ENCODE measurements at places on chromosomes 6 and 20. TPM values are rescaled to one million over a fixed set of nuclear protein-coding genes. Genes with fewer than 3 reads are reported as not detected.
A peak's percentile ranks its signal among the peaks of the same experiment; 100 is the strongest.

GRCh38 chr6:40373267-40373666 lies 213.9 kb downstream of the LRFN2 start:
- no peaks in the 10 kb centered on the region for H3K4me1 ChIP-seq
- DNase-seq, result no peak
- no peaks in the 10 kb centered on the region for H3K36me3 ChIP-seq

DNA sequence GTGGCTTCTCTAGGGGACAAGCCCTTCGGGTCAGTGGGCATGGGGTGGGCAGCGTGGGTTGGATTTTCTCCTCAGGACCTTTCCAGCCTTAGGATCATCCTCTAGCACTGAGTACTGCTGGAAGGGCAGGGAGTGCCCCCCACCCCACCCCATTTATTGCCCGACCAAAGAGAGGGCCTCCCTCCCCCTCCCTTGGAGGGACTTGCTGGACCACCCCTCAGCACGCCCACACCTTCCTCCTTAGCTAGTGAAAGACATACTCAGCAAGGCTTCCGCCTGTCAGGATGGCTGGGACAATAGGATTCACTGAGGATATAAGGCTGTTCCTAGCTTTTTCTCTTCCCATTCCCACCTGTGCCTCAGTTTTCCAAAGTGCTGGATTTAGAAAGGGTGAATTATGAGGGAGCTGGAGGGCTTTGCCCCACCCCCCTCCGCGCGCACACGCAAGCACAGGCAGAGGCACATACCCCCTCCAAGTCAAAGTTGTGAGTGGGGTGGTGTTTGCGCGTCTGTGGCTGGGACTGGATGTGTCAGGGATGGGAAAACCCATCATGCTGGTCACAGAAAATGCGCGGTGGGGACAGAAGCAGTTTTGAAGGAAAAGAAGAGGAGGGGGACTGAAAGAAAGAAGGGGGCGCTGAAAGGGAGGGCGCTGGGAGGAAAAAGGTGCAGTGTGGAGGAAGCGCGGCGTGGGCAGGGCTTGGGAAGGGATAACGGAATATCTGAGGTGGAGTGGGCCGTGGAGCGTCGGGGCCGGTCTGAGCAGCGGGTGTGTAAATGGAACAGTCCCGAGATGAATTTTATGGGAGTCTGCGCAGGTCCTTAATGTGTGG lies 693 bp upstream of the SLC29A1 start:
- DNase-seq, result no peak
- no peaks in the 10 kb centered on the region for H3K27me3 ChIP-seq
- no peak overlapping the region for H3K27ac ChIP-seq
- H3K36me3 ChIP-seq, result no peaks in the 10 kb centered on the region
- H3K4me3 ChIP-seq, result no peak overlapping the region

- H3K4me1 ChIP-seq, result peaks cover 14% of the 10 kb centered on the region
- peak within 1 kb of the TSS; percentile 66 for H3K4me3 ChIP-seq
- no peaks in the 10 kb centered on the region for H3K36me3 ChIP-seq
- DNase-seq, result peak; percentile 86
- H3K27ac ChIP-seq, result peak within 1 kb of the TSS; percentile 92
Measured at GRCh38 chr20:3204124-3204794, at the start of gene DDRGK1. Gene DDRGK1 (minus strand): TSS chr20:3204682. CDS start chr20:3204627, 55 bp downstream.

GRCh38 chr20:47817573-47817972 lies 32.3 kb upstream of the SULF2 start:
- no peak overlapping the region for H3K4me3 ChIP-seq
- no peak overlapping the region for H3K27ac ChIP-seq
- no peaks in the 10 kb centered on the region for H3K36me3 ChIP-seq
- no peaks in the 10 kb centered on the region for H3K4me1 ChIP-seq
- DNase-seq, result no peak

- H3K27ac ChIP-seq, result no peak overlapping the region
- H3K36me3 ChIP-seq, result peaks cover 34% of the 10 kb centered on the region
- no peaks in the 10 kb centered on the region for H3K27me3 ChIP-seq
- DNase-seq, result no peak
- H3K4me1 ChIP-seq, result no peaks in the 10 kb centered on the region
Measured at GRCh38 chr6:132461958-132462357, 51.0 kb downstream of the STX7 start.

- H3K36me3 ChIP-seq, result no peaks in the 10 kb centered on the region
- no peak overlapping the region for H3K4me3 ChIP-seq
- no peaks in the 10 kb centered on the region for H3K27me3 ChIP-seq
- DNase-seq, result peak; percentile 45
Measured at GRCh38 chr6:149334682-149335160, 17.2 kb downstream of the TAB2 start.

- no peak overlapping the region for H3K27ac ChIP-seq
- DNase-seq, result peak; percentile 30
- H3K4me1 ChIP-seq, result no peaks in the 10 kb centered on the region
- H3K27me3 ChIP-seq, result no peaks in the 10 kb centered on the region
- no peaks in the 10 kb centered on the region for H3K36me3 ChIP-seq
Measured at GRCh38 chr6:45728674-45729073, 287.0 kb downstream of the CLIC5 start.

- no peaks in the 10 kb centered on the region for H3K27me3 ChIP-seq
- H3K27ac ChIP-seq, result no peak overlapping the region
- H3K4me1 ChIP-seq, result peaks cover 3% of the 10 kb centered on the region
- DNase-seq, result peak; percentile 63
Measured at GRCh38 chr6:118659513-118660217, 8.3 kb upstream of the CEP85L start.

- H3K27me3 ChIP-seq, result no peaks in the 10 kb centered on the region
- no peak for DNase-seq
- H3K4me3 ChIP-seq, result no peak overlapping the region
- H3K27ac ChIP-seq, result no peak overlapping the region
Measured at GRCh38 chr6:63263444-63263843, 52.2 kb downstream of the FKBP1C start.

DNA sequence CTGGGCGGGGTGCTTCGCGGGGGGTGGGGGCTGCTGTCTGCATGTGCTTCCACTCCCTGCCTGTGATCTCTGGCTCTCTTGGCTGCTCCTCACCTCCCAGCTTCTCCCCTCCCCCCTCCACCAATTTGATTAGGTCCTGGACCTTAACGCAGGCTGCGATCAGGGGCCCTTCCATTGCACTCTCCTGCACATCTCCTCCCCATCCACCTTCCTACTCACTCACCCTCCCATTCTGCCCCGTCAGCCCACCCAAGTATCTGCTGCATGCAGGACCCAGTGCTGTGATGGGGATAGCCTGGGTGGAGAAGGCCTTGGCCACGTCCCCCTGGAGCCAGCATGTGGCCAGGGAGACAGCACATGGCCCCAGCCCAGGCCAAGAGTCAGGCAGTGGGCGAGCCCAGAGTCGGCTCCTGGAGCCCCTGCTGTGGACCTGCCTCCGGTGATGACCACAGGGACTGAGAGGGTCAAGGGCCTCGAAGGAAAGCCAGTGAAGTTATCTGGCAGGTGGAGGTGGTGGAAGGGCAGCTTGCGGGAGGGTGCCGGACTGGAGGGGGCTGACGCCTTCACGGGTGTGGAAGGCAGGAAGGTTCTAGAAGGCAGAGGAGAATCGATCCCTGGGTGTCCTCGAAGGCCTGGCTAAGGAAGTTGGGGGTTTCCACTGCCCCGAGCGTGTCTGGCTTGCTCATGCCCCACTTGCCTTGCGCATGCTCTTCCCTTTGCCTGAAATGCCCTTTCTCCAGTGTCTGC lies 40.7 kb downstream of the SRC start:
- no peaks in the 10 kb centered on the region for H3K27me3 ChIP-seq
- no peak overlapping the region for H3K4me3 ChIP-seq
- H3K36me3 ChIP-seq, result peaks cover 24% of the 10 kb centered on the region
- peaks cover 15% of the 10 kb centered on the region for H3K4me1 ChIP-seq
- no peak for DNase-seq

GRCh38 chr6:23199541-23199940 lies 630.2 kb downstream of the HDGFL1 start:
- H3K27ac ChIP-seq, result no peak overlapping the region
- no peaks in the 10 kb centered on the region for H3K36me3 ChIP-seq
- H3K27me3 ChIP-seq, result no peaks in the 10 kb centered on the region

GRCh38 chr6:142631517-142632385 lies 313.2 kb downstream of the HIVEP2 start:
- no peak for DNase-seq
- H3K27me3 ChIP-seq, result no peaks in the 10 kb centered on the region
- no peak overlapping the region for H3K27ac ChIP-seq
- no peaks in the 10 kb centered on the region for H3K4me1 ChIP-seq
- H3K4me3 ChIP-seq, result no peak overlapping the region
- H3K36me3 ChIP-seq, result no peaks in the 10 kb centered on the region

- no peak overlapping the region for H3K4me3 ChIP-seq
- no peaks in the 10 kb centered on the region for H3K36me3 ChIP-seq
- no peak overlapping the region for H3K27ac ChIP-seq
- H3K27me3 ChIP-seq, result no peaks in the 10 kb centered on the region
- H3K4me1 ChIP-seq, result no peaks in the 10 kb centered on the region
- DNase-seq, result no peak
Measured at GRCh38 chr6:103273048-103273447, 1586.7 kb downstream of the HACE1 start.

- DNase-seq, result no peak
- H3K36me3 ChIP-seq, result no peaks in the 10 kb centered on the region
- H3K27ac ChIP-seq, result no peak overlapping the region
- no peak overlapping the region for H3K4me3 ChIP-seq
Measured at GRCh38 chr6:44598679-44599078, 211.2 kb downstream of the CDC5L start.

- H3K27ac ChIP-seq, result no peak overlapping the region
- H3K36me3 ChIP-seq, result no peaks in the 10 kb centered on the region
- H3K4me1 ChIP-seq, result no peaks in the 10 kb centered on the region
- H3K27me3 ChIP-seq, result no peaks in the 10 kb centered on the region
- H3K4me3 ChIP-seq, result no peak overlapping the region
Measured at GRCh38 chr20:22810030-22810429, 225.1 kb upstream of the SSTR4 start.

- H3K4me1 ChIP-seq, result no peaks in the 10 kb centered on the region
- H3K4me3 ChIP-seq, result no peak overlapping the region
- H3K27me3 ChIP-seq, result no peaks in the 10 kb centered on the region
- H3K27ac ChIP-seq, result no peak overlapping the region
- no peak for DNase-seq
- H3K36me3 ChIP-seq, result no peaks in the 10 kb centered on the region
Measured at GRCh38 chr6:24882835-24883555, 52.8 kb downstream of the RIPOR2 start.

DNA sequence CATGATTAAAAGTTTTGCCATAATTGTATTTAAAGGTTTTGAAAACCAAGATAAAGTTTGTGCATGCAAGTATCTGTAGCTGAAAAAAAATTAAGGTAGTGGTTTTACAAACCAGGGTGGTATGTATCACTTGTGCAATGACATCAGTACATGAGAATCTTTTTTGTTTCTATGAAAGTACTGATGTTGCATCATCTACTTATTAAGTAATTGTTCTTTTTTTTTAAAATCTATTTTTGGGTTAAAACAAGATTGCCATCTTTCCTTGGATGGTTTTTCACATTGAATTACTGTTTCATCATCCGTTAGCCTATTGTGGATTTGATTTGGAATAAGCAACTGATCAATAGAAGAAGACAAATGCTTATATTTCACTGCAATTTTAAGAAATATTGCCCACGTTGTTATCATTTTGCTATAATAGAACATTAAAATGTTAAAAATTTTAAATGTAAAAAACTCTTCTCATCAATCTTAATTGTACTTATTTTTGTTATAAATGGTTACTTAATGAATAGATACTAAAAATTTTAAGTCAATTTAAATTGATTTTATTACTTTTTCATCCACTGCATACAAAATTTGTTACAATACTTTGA lies 39.8 kb upstream of the TAGAP start:
- H3K4me3 ChIP-seq, result no peak overlapping the region
- H3K27ac ChIP-seq, result no peak overlapping the region
- H3K4me1 ChIP-seq, result no peaks in the 10 kb centered on the region

DNA sequence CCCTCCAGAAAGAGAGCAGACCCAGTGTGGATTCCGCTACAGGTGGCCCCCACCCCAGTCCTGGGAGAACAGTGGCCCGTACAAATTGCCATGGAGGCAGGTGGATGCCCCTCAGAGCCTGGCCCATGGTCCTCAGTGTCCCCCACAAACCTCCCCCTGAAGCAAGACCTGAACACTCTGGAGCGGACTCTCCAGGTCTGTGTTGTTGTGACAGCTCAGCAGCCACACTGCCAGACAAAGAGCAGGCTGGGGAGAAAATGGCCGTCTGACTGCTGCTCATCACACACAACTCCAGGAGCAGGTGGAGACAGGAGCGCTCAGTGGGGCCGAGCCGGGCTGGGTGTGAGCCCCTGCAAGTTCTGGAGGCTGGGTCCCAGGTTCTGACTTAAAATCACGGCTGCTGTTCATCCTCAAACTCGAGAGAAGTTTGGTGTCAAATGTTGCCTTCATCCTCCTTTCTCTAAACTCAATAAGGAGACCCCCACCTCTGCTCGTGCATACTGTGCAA lies 241.8 kb downstream of the CDH4 start:
- H3K27ac ChIP-seq, result no peak overlapping the region
- no peaks in the 10 kb centered on the region for H3K4me1 ChIP-seq
- H3K36me3 ChIP-seq, result no peaks in the 10 kb centered on the region
- DNase-seq, result no peak
- H3K27me3 ChIP-seq, result no peaks in the 10 kb centered on the region

- H3K27me3 ChIP-seq, result no peaks in the 10 kb centered on the region
- peaks cover 27% of the 10 kb centered on the region for H3K36me3 ChIP-seq
- H3K4me3 ChIP-seq, result no peak overlapping the region
- no peak for DNase-seq
Measured at GRCh38 chr20:35359335-35359950, 52.3 kb downstream of the UQCC1 start.

DNA sequence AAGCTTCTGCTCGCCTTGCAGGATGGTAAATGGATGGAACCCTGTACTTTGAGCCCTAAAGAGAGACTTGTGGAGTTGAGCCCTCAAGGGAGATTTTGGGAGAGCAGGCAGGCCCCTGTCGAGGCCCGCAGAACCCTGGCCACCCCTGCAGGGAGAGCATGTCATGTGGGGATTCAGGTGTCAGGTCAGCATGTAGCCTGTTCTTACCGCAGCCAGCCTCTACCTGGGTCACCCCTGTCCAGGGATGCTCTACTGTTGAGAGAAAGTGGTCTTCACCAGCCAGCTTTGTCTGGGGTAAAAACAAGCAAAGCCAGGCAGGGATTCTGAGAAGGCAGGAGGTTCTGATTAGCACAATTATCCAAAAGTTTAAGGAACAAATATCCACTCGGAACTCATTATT lies 55.6 kb upstream of the PROKR2 start:
- H3K4me3 ChIP-seq, result no peak overlapping the region
- H3K27ac ChIP-seq, result no peak overlapping the region
- H3K27me3 ChIP-seq, result no peaks in the 10 kb centered on the region
- DNase-seq, result no peak

- no peaks in the 10 kb centered on the region for H3K27me3 ChIP-seq
- H3K27ac ChIP-seq, result peak overlapping the region; percentile 13
- DNase-seq, result no peak
- no peaks in the 10 kb centered on the region for H3K36me3 ChIP-seq
- H3K4me3 ChIP-seq, result no peak overlapping the region
Measured at GRCh38 chr6:156953127-156953478, 175.9 kb downstream of the ARID1B start.

GRCh38 chr20:51286758-51287157 lies 255.8 kb downstream of the NFATC2 start:
- no peaks in the 10 kb centered on the region for H3K36me3 ChIP-seq
- H3K4me3 ChIP-seq, result no peak overlapping the region
- H3K27me3 ChIP-seq, result no peaks in the 10 kb centered on the region
- no peak overlapping the region for H3K27ac ChIP-seq
- no peak for DNase-seq

Gene ROS1
- polyA plus RNA-seq, result not detected

Gene MTFR2
- polyA plus RNA-seq, result 0.82 TPM

Gene VWA7
- 0.74 TPM for polyA plus RNA-seq

Gene TP53TG5
- polyA plus RNA-seq, result 0.33 TPM

Gene TRERF1
- 7.5 TPM for polyA plus RNA-seq
